ENCODE measurements at places on chromosomes 16 and 17.

DNA sequence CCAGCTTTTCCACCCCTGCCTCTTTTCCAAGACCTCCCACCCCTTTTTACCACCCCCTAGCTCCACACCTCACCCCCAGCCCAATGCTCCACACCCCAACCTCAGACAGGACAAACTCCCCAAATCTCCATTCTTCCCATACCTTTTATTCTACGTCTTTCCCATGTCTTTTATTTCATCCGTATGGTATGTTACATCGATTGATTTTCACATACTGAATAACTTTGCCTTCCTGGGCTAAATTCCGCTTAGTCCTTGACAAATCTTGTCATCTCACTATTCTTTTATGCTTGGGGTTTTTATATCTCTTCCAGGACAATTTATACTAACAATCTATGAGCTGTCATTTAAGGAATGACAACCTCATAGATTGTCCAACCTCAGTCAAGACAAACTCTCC is 46.4 kb downstream of the PITPNM3 start:
- no peak for DNase-seq

GRCh38 chr17:19302791-19303331 is 59.7 kb downstream of the B9D1 start:
- no peak for DNase-seq

- DNase-seq = no peak
Observed at GRCh38 chr16:21281698-21282389, 3.8 kb upstream of the CRYM start.

GRCh38 chr17:41785091-41785858 is 1.2 kb downstream of the JUP start:
- DNase-seq = no peak

DNA sequence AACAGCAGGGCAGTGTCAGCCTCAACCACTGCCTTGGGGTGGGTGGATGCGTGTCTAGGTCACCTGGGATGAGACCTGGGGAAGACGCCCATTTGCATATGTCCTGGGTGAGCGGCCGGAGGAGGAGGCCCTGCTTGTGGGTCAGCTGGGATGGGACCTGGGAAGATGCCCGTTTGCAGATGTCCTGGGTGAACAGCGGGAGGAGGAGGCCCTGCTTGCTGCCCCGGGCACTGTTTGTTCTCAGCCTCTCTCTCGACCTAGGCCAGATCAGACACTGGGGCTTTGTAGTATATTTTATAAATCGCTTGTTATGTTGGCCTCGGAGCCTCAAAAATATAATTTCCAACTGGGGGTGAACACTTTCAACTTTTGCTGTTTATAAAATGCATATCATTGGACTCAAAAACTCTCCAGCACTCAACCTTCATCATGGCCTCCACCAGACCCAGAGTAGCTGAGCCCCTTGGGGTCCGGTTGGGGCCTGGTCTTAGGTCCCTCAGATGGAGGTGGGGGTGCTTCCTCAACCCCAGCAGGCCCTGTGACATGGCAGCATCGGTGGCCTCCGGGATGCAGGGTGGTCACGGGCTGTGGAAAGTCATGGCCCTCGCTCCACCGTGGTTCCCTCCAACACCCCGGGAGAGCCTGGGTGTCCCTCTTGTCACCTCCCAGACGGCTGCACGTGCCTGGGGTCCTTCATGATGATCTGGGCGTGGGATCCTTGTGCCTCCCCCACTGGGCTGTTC is 17.3 kb downstream of the DBNDD1 start:
- DNase-seq = no peak

DNA sequence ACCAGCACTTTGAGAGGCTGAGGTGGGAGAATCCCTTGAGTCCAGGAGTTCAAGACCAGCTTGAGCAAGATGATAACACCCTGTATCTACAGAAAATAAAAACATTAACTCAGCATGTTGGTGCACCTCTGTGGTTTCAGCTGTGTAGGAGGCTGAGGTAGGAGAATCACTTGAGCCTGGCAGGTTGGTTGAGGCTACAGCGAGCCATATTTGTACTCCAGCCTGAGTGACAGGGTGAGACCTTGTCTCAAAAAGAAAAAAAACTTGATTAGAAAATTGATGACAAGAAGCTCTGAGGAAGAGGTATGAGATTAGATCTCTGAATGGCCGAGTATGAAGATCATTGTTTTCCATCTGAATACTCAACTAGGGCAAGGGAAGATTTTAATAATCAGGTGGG is 31.0 kb downstream of the SCPEP1 start:
- DNase-seq = no peak

DNA sequence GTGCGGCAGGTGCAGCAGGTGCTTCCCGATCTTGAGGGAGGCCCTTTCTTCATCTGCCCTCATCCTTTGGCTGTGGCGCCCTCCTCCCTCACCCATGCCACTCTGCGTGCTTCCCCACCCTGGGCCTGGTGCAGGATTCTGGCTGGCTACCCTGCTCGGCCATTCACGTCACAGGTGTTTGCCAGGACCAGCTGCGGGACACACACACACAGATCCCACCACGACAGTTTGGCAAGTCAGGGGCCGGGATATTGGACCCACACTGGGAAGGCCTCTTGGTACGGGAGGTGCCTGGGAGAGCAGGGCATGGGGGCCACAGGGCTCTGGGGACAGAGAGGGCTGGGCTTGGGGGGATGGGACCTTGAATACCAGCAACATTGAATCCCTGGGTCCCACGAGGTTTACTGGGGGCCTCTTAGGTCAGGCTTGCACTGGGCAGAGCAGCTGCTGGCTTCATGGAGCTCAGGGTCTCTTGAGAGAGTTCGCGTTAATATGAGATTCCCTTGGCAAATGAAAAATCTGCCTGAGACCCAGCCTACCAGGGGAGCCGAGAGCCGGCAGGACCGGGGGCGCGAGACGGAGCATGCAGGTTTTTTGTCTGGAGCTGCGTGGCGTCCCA is 15.1 kb downstream of the ADCY7 start:
- peak; percentile 95 for DNase-seq

DNA sequence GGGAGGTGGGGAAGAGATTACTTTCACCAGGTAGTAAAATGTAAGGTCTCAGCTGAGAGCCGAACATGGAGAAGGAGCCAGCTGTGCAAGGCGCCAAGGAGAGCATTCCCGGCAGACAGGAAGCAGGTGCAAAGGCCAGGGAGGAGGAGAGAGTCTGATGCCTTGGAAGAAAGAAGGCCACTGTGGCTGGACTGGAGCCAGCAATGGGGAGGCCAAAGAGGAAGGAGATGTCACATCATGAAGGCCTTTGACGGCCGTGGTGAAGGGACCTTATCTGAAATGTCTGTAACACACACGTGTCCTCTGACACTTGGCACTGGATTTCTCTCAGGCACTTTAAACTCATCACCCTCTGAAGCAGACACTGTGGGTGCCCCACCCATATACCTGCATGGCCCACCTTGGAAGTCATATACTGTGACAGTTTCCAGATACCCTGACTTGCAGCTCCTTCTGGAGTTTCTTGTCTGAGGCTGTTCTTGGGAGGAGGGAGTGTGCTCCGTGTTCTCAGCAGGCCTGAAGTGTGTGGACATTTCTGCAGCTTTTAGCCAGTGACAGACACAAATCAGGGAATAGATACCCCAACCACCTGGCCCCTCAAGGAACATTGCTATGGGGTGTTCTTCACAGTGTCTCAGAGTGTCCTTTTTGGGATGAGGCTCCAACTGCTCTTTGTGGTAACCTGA is 1.9 kb upstream of the SLC5A2 start:
- DNase-seq = peak; percentile 10

- no peak for DNase-seq
Observed at GRCh38 chr17:58320570-58321323, 7.8 kb downstream of the TSPOAP1 start.

- no peak for DNase-seq
Observed at GRCh38 chr17:78785663-78786057, 3.6 kb upstream of the CYTH1 start.

DNA sequence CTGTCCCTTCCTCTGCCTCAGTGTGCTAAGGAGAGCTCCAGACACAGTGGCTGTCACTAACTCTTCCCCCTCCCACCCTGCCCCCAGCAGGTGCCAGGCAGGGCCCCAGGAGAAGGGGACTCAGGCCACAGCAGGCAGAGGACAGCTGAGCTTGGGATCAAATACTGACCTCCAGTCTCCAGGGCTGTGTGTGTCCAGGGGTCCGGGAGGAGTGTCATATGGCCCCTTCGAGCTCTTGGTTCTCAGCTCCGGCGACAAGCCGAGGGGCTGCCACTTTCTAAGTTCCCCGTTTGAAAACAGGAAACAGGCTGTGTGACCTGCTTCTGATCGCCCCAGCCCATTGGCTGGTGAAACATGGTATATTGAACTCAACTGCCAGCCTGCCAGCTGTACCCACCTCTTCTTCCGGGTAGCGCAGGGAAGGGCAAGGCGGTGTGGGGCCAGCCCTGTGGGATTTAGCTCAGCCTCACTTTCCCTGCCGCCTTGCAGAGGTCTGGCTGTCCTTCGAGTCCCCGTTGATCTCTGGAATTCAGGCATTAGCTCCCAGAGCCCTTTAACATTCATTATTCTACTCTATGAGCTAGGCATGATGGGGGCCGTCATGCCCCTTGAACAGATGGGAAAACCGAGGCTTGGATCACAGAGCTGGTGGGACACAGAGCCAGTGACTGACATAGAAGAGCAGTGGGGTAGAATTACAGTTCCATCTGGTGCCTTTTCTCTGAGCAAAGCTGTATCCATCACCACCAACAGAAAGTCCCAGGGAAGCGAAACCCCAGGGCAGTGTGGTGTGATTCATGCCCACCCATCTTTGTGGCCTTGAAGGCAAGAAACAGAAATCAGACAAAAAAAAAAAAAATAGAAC is at the start of gene SNX20:
SNX20 (minus strand) TSS at position 292 of the 865 bp plus-strand sequence. CDS start 3,786 bp downstream, outside the sequence.
- no peak for DNase-seq

DNA sequence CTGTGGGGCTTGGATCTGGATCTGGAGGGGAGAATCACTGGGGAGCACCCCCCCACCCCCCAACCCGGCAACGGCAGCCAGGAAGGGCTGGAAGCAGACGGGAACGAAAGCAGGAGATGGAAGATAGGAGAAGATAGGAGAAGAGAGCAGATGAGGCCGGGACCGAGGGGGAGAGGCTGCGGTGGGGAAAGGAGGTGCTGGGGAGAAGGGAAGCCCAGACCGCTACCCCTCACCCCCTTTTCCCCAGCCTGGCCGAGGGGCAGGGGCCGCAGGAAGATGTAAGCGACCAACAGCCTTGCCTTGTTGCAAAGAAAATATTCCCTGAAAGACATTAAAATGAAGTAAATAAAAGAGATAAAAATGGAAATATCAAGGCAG is 26.8 kb upstream of the CBFA2T3 start:
- no peak for DNase-seq

- no peak for DNase-seq
Observed at GRCh38 chr17:76438906-76439305, 14.0 kb downstream of the UBE2O start.

- DNase-seq = no peak
Observed at GRCh38 chr17:73284906-73285602, 23.4 kb upstream of the CPSF4L start.

- DNase-seq = no peak
Observed at GRCh38 chr16:783404-784161, 4.6 kb downstream of the RPUSD1 start.

DNA sequence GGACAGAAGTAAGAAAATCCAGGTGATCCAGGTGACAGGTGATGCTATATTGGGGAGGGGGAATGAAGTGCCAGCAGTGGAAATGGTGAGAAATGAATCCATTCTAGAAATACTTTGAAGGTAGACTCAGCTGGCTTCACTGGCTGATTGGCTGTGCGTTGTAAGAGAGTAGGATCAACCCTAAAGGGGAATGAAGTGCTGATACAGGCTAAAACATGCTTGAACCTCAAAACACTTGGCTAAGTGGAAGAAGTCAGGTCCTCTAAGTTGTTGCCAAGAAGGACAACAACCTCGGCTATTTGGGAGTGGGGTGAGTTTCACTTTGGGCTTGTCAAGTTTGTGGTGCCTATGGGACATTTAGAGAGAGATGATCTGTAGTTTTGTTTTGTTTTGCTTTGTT is 24.1 kb upstream of the SCNN1B start:
- DNase-seq = no peak

DNA sequence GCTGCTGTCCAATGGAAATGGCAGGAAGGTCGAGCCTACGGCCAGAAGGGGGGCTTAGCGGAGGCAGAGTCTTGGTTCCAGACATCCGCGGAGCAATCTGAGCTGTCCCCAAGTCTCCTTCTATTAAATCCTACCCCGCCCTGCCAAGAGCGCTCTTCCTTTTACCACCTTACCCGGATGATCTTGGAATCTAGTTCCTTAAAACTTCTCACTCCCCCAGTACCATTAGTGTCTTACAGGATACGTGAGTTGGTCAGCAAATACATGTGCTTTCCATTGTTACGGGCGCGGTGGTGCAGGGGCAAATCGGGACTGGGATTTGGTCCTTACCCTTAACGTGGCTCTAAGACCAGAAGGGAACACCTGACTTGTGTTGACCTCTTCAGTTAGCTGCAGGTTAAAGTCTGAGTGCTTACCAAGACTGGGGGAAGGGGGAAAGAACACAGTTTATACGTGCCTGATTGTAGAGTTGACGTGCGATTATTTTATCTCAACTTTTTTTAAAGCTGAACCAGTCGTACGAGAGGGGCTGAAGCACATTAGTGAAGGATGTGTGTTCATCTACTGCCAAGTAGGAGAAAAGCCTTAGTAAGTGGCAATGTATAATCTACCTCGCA is 495 bp downstream of the TXNDC17 start:
- peak; percentile 57 for DNase-seq

- DNase-seq = no peak
Observed at GRCh38 chr16:11963706-11964105, 1.3 kb upstream of the TNFRSF17 start.

DNA sequence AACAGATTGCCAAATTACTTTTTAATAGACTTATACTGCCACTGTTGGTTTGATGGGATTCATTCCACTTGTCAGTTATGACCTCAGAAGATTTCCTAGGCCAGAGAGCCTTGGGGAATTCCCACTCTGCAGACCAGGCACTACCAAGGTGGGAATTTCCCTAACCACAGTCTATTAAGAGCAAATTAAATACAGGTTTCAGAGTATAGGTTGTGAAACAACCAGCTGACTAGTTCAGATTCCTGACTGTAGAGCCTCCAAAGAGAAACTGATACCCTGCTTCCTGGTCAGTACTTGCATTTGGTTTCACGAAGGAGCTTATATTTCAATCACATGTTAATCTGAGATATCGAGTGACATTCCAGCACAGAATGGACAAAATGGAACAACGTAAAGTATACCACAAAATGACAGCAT is 186.5 kb downstream of the STX8 start:
- no peak for DNase-seq

GRCh38 chr17:5203908-5204294 is 12.2 kb upstream of the ZNF594 start:
- DNase-seq = no peak

All from NCI-H510A treated with DMSO at 0.1 percent for 48 hours (cell line).